Glutamatergic neuron (in vitro differentiated cells): ENCODE measurements at places on chromosomes 16 and 17. TPM values are rescaled to one million over a fixed set of nuclear protein-coding genes. Genes with fewer than 3 reads are reported as not detected.
A peak's percentile ranks its signal among the peaks of the same experiment; 100 is the strongest.

- H3K27me3 ChIP-seq: no peaks in the 10 kb centered on the region
- H3K36me3 ChIP-seq: no peaks in the 10 kb centered on the region
- H3K27ac ChIP-seq: no peak overlapping the region
- DNase-seq: no peak
- peaks cover 7% of the 10 kb centered on the region for H3K4me1 ChIP-seq
Measured at GRCh38 chr17:51947160-51947735, 211.3 kb downstream of the CA10 start.

- no peak overlapping the region for H3K4me3 ChIP-seq
- no peak for DNase-seq
- peaks cover 5% of the 10 kb centered on the region for H3K27me3 ChIP-seq
- no peaks in the 10 kb centered on the region for H3K4me1 ChIP-seq
- H3K27ac ChIP-seq: no peak overlapping the region
Measured at GRCh38 chr17:49168706-49169105, 36.1 kb downstream of the B4GALNT2 start.

GRCh38 chr17:77390870-77391269, 250.1 kb downstream of the SEC14L1 start:
- H3K27ac ChIP-seq: no peak overlapping the region
- H3K4me3 ChIP-seq: no peak overlapping the region
- peaks cover 8% of the 10 kb centered on the region for H3K27me3 ChIP-seq

Gene PYDC1
- total RNA-seq: not detected

Gene ZG16
- not detected for total RNA-seq

GRCh38 chr16:79750311-79750710, 149.8 kb upstream of the MAF start:
- no peak overlapping the region for H3K4me3 ChIP-seq
- H3K36me3 ChIP-seq: no peaks in the 10 kb centered on the region
- DNase-seq: no peak
- peaks cover 1% of the 10 kb centered on the region for H3K27me3 ChIP-seq
- H3K27ac ChIP-seq: no peak overlapping the region

Gene HAPSTR1
- 143 TPM for total RNA-seq

Gene KRTAP4-3
- not detected for total RNA-seq

DNA sequence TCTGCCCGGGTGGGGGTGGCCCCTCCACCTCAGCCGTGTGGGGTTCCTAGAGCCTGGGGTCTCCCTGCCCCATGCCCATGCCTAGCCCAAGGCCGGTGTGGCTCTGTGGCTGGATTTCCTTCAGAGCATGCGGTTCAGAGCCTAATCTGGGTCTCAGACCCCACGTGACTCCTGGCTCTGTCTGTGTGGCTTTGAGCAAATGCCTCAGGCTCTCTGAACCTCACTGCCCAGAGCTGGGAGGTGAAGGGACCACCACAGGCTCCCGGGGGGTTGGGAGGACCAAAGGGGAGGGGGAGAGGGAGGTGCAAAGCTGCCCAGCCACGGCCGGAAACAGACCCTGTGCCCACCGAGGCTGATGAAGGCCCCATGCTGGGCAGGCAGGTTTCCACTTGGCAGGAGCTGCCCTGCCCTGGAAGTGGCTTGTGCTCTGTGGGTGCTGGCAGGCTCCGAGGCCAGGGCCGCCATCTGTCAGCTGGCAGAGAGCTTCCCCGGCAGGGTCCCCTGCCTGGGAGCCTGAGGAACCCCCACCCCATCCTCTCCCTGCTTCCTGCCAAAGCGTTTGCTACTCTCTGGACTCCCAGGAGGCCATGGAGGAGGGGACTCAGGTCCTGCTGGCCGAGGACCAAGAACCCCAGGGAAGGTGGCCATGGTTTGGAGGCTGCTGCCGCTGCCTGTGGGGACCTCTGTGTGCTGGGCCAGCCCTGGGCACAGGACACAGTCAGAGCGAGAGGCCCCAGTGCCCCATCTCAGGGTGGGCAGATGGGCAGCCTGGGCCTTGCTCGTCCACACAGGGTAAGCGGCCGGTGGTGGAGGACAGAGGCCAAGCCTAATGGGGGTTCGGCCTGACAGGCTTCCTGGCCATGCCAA, 4.0 kb downstream of the CDH15 start:
- no peak overlapping the region for H3K27ac ChIP-seq
- peaks cover 3% of the 10 kb centered on the region for H3K27me3 ChIP-seq
- DNase-seq: no peak
- H3K4me1 ChIP-seq: peaks cover 9% of the 10 kb centered on the region

DNA sequence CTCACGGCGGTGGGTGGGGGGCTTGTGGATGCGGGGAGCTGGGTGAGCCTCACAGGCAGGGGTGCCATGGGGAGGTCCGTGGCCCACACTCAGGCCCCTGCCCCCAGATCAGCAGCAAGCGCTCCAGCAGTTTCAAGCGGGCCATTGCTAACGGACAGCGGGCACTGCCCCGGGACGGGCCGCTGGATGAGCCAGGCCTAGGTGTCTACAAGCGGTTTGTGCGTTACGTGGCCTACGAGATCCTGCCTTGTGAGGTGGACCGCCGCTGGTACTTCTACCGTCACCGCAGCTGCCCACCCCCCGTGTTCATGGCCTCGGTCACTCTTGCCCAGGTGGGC, 1.1 kb downstream of the RHBDL1 start:
- H3K4me3 ChIP-seq: no peak overlapping the region
- H3K27ac ChIP-seq: no peak overlapping the region
- peaks cover 4% of the 10 kb centered on the region for H3K4me1 ChIP-seq

DNA sequence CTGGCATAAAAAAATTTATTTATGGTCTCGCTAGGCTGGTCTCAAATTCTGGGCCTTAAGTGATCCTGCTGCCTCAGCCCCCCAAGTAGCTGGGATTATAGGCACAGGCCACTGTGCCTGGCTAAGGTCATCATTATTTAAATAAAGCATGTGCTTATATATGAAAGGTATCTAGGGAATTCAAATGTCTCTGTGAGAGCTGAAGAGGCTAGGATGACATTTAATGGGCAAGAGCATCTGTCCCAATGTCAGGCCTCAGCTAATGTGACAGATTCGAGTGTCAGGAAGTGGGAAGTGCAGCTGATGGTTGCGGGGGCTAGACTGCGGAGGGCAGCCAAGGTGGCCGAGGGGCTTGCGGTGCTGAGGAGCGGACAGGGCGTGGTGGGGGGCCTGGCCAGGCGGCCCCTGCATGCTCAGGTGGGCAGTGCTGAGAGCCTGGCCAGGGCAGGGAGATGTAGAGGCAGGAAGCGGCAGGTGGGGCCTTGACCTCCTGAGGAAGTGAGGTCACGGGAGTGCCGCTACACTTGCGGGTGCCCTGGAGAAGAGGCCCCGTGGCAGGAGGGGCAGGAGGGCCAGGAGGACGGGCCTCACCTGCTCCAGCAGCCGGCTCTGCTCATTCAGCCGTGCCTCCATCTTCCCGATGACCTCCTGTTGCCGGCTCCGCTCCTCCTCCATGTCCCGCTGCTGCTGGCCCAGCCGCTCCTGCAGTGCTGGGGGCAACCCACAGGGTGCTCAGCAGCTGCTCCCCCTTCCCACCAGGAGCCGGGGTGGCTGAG, 12.6 kb upstream of the MRPL38 start:
- H3K4me3 ChIP-seq: peak overlapping the region; percentile 7
- H3K27ac ChIP-seq: peak overlapping the region; percentile 59
- DNase-seq: no peak
- peaks cover 10% of the 10 kb centered on the region for H3K27me3 ChIP-seq
- peaks cover 11% of the 10 kb centered on the region for H3K4me1 ChIP-seq

- H3K4me3 ChIP-seq: no peak overlapping the region
- no peaks in the 10 kb centered on the region for H3K36me3 ChIP-seq
- peaks cover 9% of the 10 kb centered on the region for H3K27me3 ChIP-seq
- H3K4me1 ChIP-seq: no peaks in the 10 kb centered on the region
Measured at GRCh38 chr17:39756380-39757079, 18.8 kb downstream of the GRB7 start.

DNA sequence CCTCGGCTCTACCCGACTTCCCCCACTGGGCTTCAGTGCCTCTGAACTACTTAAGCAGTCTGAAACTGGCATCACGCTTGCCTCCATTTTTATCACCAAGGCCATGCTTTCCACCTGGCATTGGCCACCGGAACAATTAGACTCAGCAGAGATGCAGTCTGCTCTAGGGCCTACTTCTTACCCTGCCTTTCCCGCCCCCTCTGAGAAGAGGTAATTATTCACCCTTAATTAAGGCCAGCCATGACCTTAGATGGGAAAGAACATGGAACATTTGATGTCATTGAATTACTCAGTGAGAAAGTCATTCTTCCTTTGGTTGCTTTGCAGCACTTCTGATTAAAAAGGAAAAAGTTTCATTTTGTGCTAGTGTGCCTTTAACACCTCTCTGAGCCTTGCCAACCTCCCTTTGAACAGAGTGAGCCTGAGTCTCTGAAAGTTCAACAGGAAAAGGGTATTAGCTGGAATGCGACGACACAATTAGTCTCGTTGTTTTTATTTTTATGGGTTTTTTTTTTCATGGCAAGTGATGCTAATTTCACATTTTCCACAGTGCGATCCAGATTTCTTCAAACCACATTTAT, 60.9 kb upstream of the TNRC6A start:
- no peak overlapping the region for H3K4me3 ChIP-seq
- no peak for DNase-seq
- no peak overlapping the region for H3K27ac ChIP-seq

DNA sequence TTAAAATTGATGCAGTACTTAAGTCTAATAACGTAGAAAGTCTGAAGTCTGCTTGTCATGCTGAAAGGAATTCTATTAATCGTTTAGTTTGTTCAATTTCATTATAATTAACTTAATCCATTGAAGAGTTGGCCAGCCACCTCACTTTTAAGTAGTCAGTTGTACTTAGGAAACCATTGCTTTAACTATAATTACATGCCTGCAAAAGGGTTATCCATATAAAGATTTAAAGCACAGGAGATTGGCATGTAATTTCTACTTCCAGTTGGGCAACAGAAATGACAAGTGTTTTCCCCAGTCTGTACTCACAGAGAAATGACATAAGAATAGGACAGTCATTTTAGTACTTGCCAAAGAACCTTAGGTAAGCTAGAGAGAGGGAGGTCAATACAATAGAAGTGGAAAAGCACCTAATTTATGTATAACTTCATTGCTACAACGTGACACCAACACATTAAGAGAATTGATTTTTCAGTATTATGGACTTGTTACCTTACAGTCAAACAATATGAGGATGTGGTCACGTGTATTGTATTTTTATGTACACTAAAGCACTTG, 3.7 kb upstream of the USP32 start:
- no peak for DNase-seq
- H3K36me3 ChIP-seq: no peaks in the 10 kb centered on the region
- peaks cover 2% of the 10 kb centered on the region for H3K4me1 ChIP-seq
- H3K27me3 ChIP-seq: peaks cover 14% of the 10 kb centered on the region
- no peak overlapping the region for H3K4me3 ChIP-seq
- no peak overlapping the region for H3K27ac ChIP-seq

- no peak for DNase-seq
- H3K27ac ChIP-seq: no peak overlapping the region
- peaks cover 2% of the 10 kb centered on the region for H3K27me3 ChIP-seq
- H3K4me3 ChIP-seq: no peak overlapping the region
Measured at GRCh38 chr17:4199818-4200402, 56.9 kb downstream of the CYB5D2 start.

Gene NPIPA2
- total RNA-seq: 21.2 TPM

Gene MT4
- total RNA-seq: not detected

DNA sequence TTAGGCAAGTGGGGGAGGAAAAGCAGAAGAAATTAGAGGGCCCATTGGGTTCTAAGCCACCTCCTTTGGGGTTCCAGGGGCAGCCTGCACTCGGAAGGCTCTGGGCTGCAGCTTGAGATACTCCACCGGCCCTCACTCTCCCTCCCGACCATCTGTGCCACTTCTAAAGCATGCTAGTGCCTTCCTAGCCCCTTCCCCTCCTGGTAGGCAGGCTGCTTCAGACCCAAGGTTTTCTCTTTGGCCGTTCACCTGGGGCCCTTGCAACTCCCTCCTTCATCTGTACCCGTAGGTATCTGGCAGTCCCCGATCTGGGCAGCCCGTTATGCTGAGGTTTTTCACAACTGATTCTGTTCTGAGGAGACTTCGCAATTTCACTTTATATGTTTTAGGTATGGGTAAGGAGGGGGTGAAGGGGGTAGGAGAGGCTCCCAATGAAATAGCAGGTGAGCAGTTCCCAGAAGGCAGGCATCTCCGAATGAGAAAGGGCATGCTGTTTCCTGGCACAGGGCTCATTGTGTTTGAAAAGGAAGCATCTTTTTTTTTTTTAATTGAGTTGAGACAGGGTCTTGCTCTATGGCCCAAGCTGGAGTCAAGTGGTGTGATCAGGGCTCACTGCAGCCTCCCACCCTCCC, 98.7 kb downstream of the RAB11FIP4 start:
- H3K27me3 ChIP-seq: peaks cover 23% of the 10 kb centered on the region
- H3K27ac ChIP-seq: no peak overlapping the region
- H3K36me3 ChIP-seq: no peaks in the 10 kb centered on the region
- peaks cover 37% of the 10 kb centered on the region for H3K4me1 ChIP-seq
- DNase-seq: no peak

GRCh38 chr17:72754513-72754912, 338.0 kb downstream of the SLC39A11 start:
- no peak for DNase-seq
- no peak overlapping the region for H3K4me3 ChIP-seq
- no peaks in the 10 kb centered on the region for H3K27me3 ChIP-seq
- no peaks in the 10 kb centered on the region for H3K4me1 ChIP-seq
- H3K27ac ChIP-seq: no peak overlapping the region
- no peaks in the 10 kb centered on the region for H3K36me3 ChIP-seq

DNA sequence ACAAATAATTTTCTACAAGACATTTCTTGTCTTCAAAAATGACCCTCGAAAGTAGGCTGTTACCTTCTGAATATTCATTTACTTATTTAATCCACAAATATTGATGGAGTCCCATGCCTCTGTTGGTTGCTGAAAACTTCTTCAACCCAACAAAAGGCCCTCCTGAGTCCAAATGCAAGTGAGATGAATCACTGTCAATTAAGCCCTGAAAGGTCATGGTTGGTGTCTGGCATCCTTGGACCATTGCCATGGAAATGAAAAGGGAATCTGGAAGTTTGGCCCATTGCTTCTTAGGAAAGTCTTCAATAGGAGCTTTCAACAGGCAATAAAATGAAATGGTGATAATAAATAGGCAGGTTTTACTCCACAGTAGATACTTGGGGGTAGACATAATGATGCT, 364.7 kb upstream of the DYNLRB2 start:
- no peak overlapping the region for H3K27ac ChIP-seq
- H3K4me3 ChIP-seq: no peak overlapping the region
- no peak for DNase-seq
- no peaks in the 10 kb centered on the region for H3K27me3 ChIP-seq
- no peaks in the 10 kb centered on the region for H3K36me3 ChIP-seq

- H3K27ac ChIP-seq: no peak overlapping the region
- no peaks in the 10 kb centered on the region for H3K36me3 ChIP-seq
- H3K27me3 ChIP-seq: peaks cover 10% of the 10 kb centered on the region
- no peak overlapping the region for H3K4me3 ChIP-seq
Measured at GRCh38 chr16:3097266-3097665, 1.8 kb downstream of the ZSCAN10 start.
